Amygdala (tissue), 56 donors: ENCODE measurements at places on chromosomes 4 and X.

GRCh38 chr4:1405636-1406393 lies 427 bp downstream of the NKX1-1 start:
- no peak for DNase-seq

DNA sequence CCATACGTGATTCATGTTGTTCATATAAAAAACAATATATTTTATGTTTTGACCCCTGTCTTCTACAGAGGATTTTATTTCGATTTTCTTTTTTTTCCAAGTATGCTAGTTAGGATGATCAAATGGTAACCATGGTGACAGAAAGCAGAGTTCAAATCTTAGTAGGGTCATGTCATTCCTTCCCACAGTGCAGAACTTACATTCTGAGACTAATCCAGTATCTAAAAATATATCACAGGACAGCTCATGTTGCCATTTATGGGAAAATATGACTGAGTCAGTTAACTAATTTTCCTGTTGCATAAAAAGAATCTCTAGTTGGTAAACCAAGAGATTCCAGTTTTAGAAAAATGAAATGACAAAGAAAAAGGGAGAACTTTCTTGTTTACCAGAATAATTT lies 209.5 kb downstream of the PARM1 start:
- no peak for DNase-seq

DNA sequence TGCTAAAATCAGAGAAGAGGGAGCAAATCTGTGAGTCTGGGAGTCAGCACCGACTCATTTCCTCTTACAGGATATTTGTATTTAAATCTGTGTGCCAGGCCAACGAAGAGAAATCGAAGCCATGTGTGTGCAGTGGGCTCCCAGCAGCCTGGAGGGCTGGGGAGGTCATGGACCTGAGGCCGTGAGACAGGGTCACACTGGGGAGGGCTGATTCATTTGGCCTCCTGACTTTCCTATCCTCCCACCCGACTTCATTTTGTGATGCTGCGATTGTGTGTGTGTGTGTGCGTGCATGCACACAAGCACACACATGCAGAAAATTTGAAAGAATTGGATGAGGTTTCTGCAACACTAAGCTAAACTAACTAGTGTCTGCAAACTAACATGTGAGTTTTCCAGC lies 48.7 kb upstream of the STX18 start:
- no peak for DNase-seq

DNA sequence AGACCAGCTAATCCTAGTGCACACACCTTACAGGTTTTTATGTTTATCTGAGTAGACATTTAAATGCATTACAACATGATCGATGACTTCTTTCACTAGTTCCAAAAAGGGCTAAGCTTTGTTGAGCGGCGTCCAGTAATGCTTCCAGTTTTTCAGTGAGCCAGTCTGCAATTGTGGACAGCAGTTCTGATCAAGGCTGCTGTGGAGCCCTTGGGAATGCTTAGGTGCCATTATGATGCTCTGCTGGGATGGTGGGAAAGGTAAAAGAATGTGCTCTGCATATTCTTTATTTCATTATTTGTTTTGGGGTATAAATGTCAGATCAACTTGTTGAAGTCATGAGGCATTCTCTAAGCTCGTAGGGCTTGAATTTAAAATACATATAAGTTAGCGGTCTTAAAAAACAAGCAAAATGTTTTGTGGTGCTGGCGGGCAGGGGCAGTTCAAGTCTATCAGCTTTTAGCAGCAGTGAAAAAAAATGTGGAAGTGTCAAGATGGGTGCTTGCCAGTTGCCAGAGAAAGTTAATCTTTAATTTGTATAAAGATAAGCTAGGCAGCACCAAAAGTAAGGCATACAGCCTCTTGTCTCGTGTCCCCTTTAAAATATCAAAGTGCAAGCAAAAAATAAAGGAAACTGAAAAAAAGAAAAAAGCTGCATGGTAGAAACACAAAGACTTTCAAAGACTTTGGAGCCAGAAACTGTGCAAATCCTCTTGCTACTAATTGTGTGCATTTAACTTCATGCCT lies 5.8 kb downstream of the MID1IP1 start:
- no peak for DNase-seq

DNA sequence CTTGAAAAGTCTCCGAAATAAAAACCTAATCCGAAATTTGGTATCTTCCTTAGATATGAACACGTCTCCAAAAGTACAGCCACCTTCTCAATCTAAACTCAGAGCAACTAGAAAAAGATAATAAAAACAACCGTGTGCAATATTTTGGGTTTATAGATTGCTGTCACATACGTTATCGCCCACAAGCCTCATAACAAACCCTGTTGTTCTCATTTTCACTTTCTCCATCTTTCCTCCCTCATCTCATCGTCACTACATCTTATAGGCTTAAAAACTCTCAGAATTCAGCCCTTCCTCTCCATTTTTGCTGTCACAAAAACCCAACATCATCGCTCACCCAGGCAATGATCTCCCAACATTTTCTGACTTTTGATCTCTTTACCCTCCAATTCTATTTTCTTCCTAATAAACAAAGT lies 448 bp upstream of the SCFD2 start:
- no peak for DNase-seq

DNA sequence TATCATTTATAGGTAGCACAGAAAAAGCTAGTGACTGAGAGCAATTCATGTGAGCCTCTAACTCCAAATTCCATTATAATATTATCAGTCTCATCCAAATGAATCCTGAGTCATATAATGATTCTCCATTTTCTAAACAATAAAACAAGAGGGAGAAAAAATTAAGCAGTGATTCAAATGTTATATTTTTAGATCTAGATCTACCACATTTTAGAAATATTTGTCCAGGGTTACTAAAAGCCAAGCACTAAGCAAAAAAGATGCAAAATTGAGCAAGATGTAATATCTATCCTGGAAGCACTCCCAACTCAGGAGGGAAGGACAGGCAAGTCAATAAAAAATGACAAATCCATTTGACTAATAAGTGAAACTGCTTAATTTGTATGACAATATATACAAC lies 172.8 kb downstream of the FBXW7 start:
- DNase-seq = no peak

DNA sequence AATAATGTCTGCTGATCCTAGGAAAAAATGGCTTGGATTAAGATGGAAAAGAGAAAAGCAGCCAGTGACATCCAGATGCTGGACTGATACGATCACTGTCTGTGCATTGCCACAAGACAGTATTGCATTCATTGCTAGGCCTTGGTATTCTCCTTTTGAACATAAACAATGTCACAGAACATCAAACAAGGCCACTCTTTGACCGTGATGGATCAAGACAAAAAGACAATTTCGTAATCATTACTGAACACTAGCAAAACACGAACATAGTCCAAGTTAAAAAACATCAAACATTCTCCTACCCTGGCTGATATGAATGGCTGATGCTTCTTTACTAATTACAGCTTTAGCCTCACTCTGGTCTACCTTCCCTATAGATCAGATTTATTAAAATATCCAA lies 374.1 kb upstream of the CXorf51B start:
- DNase-seq = no peak

GRCh38 chr4:122728856-122729255 lies 3.6 kb upstream of the BBS12 start:
- no peak for DNase-seq

- DNase-seq = no peak
These were observed 100.8 kb downstream of the SPIN4 start for GRCh38 chrX:63250253-63250868.

GRCh38 chr4:184417802-184418511 lies 56.4 kb downstream of the IRF2 start:
- peak; percentile 24 for DNase-seq

- no peak for DNase-seq
These were observed 27.3 kb upstream of the GPRASP2 start for GRCh38 chrX:102684772-102685520.

DNA sequence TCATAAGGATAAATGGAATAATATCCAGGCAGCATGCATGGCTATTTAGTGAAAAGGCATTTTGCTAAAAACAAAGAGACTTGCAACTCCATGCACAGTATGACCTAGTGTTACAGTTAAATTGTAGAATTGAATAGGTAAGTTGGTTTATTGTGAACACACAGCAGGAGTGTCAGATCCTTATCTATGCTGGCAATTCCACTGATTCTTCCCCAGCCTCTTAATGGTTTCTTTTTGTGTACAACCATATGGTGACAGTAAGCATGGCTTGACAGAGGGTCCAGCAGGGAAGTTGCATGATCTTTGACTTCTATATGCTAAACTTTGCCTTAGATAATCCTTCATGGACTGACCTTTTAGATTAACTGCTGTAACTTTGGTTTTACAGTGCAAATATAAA lies 936.6 kb upstream of the EPHA5 start:
- DNase-seq = no peak

- DNase-seq = no peak
These were observed 837 bp downstream of the DCHS2 start for GRCh38 chr4:154490583-154491340.

DNA sequence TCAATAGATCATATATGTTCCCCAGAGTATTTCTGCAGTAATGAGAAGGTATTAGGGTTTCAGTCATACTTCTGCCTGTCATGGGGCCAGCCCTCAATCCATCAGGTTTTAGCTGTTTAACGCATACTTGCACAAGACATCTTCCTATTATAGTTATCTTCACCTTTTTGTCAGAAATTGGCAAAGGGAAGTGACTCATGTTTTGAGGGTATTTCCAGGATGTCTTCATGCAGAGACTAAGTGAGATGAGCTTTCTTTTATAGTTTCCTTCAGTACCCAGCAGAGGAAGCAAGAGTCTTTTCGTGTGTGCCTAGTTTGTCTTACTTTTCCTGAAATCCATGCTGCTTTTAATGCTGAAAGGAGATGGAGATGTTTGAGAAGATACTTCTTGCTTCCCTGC lies 9.5 kb downstream of the CSTF2 start:
- DNase-seq = no peak

- DNase-seq = no peak
These were observed 107.4 kb upstream of the F9 start for GRCh38 chrX:139423186-139423585.

GRCh38 chrX:70754169-70754848 lies 154.2 kb downstream of the TEX11 start:
- DNase-seq = no peak

GRCh38 chrX:68440940-68441339 lies 7.6 kb upstream of the OPHN1 start:
- DNase-seq = peak; percentile 2

DNA sequence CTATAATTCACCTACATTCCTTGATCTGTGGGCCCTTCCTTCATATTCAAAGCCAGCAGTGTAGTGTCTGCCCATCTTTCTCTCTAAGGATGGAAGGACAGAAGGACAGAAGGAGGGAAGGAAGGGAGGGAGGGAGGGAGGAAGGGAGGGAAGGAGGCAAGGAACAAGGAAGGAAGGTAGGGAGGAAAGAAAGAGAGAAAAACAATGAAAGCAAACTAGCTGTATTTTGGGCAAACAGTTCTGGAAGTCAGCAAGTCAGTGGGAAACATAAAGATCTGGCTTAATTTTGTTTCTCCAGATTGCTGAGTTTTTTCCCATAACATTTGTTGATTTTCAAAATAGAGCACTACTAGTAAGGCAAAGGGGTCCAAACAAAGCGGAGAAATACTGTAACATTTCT lies 555.2 kb upstream of the EPHA5 start:
- no peak for DNase-seq

GRCh38 chrX:29237972-29238371 lies 650.7 kb downstream of the IL1RAPL1 start:
- no peak for DNase-seq

DNA sequence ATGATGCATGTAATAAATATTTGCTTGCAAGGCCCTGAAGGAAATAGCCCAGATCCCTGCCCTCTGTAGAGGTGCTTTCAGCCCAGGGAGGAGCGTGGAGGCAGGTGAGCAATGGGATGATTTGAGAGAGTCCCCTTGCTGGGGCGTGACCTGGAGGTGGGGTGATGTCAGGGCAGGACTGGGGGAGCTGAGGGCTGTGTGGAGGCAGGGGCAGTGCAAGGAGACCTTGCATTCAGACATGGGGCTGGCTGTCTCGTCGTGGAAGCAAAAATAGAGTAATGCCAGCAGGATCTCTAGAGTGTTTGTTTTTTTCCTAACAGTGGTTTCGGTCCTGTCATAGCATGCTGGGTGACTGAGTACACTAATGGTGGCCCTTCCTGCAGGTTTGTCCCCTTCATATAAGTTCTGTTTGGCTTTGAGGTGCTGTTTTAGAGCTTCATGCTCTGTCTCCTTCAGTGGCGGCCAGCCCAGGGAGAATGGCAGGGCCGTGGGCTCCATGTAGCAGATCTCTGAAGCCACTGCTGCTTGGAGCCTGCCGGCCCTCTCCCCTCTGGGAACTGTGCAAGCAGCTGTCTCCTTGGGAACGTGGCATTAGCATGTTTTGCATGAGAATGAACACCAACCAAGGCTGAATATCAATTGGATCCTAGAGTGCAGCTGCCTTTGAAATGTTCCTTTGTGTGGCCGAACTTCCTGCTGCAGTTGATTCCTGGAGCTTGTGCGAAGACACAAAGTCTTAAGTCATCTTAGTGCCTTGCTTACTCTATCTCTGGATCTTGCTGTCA lies 39.3 kb upstream of the CLDN34 start:
- peak; percentile 23 for DNase-seq

- no peak for DNase-seq
These were observed 31.0 kb downstream of the RAB40A start for GRCh38 chrX:103488332-103488731.

- DNase-seq = no peak
These were observed 18.7 kb upstream of the ZNF185 start for GRCh38 chrX:152878976-152879755.

- DNase-seq = no peak
These were observed 25.1 kb upstream of the MXD4 start for GRCh38 chr4:2286904-2287593.

- DNase-seq = no peak
These were observed 25.1 kb downstream of the RASGEF1B start for GRCh38 chr4:81446634-81447033.

- no peak for DNase-seq
These were observed 18.1 kb upstream of the PPEF2 start for GRCh38 chr4:75920327-75920726.

DNA sequence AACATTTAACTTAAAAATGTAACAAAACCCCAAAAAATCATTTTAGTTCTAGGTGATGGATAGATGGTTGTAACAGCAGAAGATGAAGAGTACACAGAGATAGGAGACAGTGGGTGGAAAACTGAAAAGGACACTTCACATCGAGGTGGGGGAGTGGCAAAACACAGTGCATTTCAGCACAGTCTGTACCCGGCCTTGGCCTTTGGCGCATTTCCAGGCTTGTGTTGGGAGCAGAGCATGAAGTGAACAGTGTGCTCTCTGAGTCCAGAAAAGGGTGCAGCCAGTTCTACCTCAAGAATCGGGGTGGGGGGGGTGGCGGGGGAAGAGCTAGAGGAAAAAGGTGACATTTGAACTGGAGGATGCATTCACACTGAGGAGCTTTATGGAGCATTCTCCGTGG lies 4.3 kb downstream of the TSPYL2 start:
- DNase-seq = no peak

DNA sequence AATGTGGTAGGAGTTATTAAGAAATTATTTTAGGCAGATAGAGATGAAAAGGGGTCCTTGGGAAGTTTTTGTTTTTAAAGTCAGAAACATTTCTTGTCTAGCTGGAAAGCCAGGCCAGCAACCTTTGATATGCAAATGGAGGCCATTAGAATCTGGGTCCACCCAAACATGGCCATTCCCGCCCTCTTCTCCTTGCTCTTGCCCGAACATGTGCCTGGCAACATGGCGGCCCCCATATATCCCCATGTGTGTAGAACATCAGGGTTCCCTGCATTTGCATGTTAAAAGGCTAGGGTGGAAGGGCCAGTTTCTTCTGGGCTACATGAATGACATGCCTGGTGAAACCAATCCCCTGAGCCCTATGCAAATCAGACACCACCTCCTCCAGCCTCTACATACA lies 80.7 kb upstream of the PLAC8 start:
- DNase-seq = no peak
